ENCODE measurements at places on chromosomes 16 and 17.

DNA sequence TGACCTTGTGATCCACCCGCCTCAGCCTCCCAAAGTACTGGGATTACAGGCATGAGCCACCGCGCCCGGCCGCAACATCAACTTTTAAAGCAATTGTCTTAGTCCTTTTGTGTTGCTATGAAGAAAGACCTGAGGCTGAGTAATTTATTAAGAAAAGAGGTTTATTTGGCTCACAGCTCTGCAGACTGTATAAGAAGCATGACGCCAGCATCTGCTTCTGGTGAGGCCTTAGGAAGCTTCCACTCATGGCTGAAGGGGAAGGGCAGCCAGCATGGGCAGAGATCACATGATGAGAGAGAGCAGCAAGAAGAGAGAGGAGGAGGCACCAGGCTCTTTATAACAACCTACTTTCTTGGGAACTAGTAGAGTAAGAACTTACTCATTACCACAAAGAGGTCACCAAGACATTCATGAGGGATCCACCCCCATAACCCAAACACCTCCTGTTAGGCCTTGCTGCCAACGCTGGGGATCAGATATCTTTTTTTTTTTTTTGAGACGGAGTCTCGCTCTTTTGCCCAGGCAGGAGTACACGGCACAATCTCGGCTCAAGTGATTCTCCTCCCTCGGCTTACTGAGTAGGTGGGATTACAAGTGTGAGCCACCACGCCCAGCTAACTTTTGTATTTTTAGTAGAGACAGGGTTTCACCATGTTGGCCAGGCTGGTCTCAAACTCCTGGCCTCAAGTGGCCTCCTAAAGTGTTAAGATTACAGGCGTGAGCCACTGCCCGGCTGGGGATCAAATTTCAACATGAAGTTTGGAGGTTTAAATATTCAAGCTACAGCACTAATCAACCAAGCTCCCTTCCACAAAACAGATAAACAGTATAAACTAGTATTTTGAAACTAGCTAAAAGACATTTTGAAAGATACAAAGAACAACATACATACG, 21.4 kb upstream of the GPT2 start:
- DNase-seq, result no peak

DNA sequence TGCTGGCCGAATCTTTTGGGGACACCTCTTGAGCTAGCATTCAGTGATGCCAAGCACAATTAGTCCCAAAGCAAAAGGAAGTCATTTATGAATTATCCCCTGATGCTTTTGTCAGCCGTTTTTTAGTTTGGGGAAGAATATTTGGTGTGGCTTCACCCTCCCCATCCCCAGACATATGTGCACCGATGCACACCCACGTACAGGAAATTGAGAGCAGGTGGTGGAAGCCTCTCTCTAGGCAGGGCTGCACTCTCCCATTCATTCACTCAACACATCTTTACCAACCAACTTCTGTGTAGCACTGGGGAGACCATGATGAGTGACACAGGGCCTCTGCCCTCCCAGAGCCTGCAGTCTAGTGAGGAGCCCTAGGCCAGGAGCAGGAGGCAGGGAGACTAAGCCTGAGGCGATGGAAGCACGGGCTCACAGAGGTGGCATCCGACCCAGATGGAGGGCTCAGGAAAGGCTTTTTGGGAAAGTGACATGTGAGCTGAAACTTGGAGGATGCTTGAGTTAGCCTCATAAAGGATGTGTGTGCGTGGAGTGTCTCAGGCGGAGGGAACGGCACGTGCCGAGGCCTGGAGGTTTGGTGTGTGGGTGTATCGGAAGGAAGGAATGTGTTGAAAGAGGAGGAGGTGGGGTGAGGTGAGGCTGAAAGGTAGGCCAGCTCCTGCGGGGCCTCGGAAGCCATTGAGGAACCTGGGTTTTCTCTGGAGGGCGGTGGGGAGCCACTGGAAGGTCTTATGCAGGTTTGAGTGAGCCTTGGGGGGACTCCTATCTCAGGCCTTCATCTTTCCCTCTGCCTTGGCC, 43.8 kb downstream of the PSME3IP1 start:
- no peak for DNase-seq

- DNase-seq, result no peak
These were observed 121.5 kb downstream of the STXBP4 start for GRCh38 chr17:55090079-55090492.

DNA sequence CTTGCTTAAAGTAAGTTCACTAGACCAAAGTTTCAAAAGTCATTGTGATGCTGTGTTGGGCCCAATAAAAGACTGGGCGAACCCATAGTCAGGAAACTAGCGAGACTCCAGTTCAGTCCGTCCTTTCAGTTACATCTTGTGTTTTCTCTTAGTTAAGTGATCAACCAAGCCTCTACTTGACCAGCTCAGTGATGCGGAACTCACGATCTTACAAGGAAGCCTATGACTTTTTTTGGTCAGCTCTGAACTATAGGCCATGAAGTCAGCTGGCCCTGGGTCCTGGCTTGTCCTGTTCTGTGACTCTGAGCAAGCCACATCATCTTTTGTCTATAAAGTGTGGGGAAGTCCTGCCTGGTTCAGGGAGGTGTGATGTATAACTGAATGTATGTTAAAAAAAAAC, 21.7 kb upstream of the WSCD1 start:
- peak; percentile 9 for DNase-seq

- DNase-seq, result no peak
These were observed 90.4 kb downstream of the TMEM100 start for GRCh38 chr17:55632236-55632635.

DNA sequence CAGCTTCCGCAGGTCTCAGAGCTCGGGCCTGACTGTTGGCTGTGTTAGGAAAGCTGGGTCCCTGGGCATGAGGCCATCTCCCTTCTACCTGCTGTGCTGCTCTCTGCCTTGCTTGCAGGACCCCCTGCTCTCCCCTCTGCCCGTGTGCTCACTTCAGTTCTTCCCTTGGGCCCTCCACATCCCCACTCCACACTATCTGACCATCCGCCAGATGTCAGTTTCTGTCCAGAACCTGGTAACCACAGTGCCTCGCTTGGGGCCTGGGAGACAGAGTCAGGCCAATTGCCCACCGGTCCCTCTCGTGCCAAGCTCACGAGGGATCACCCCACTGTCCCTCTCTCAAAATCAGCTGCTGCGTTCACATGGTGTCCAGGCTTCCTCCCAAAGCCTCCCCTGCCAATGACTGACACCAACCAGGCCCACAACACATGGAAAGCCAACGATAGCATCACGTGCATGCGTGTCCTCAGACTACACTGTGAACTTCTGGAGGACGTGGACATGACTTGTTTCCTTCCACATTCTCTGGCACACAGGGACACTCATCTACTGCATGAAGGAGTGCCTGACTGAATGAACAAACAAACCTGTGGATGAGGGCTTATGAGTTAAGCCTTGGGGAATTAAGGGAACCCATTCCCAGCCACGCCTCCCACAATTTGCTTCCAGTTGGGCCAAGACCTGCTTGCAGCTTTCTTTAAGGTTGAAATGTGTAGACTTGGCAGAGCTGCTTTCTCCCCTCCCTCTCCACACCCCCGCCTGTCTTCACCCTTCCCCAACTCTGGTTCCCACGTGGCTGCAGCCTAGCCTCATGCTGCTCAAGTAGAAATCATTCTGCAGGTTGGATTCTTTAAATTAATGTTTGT, 72.5 kb upstream of the ZNF423 start:
- no peak for DNase-seq

GRCh38 chr17:80104321-80104955, 3.1 kb downstream of the GAA start:
- peak; percentile 61 for DNase-seq

DNA sequence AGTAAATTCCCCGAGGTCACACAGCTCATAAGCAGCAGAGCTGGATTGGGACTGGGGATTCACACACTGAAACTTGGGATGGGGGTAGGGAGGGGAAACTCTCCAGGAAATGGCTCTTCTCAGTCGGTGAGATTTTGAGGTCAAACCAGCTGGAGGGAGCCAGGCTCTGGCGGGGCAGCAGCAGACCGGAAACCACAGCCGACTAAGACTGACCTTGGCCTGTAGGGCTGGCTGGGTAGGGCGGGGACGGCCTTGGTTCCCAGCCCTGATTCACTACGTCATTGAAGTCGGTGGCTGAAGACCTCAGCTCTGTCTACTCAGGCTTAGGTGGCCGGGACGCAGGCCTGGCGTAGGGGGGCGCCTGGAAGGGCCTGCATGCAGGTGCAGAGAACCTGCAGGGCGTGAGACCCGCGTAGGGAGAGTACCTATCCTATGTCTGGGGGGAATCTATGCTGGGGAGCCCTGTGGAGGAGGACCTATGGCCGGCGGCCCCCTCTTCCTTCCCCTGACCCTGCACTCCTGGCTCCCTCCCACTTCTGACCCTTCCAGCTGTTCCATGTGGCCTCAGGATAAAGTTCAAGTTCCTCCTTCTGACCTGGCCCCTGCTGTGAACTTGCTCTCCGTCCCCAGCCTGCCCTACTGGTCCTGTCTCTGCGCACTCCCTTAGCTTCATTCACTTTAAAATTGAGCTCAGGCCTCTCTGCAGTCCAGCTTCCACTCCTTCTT, 11.9 kb upstream of the SLC4A1 start:
- DNase-seq, result peak; percentile 71

- DNase-seq, result no peak
These were observed 823 bp upstream of the ZNF469 start for GRCh38 chr16:88381820-88382451.

- DNase-seq, result peak; percentile 40
These were observed 58.2 kb downstream of the FTO start for GRCh38 chr16:53761962-53762703.

DNA sequence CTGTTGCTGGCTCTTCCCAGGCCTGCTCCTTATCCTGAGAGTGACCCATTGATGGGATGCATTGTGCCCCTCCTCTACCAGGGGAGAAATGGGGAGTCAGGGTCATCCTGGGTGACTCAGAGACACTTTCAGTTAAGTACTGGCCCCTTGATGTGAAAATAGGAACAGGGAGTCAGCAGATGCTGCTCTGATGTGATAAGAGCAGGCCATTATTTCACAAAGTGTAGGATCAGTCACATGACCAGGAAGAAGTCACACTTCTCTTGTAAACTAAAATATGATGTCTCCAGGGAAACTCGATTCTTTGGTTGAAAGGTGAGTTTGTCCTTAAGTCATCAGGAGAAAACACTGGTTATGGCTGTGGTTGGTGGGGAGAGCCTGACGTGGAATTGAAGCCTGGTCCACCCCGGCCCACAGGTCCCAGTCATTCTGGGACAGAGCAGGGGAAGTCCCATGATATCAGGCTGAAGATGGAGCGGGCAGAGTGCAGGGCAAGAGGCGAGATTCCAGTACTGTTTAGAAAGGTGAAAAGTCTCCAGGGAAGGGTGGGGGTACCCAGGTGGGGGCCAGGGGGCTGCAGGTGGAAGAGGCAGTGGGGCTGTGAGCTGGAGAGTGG, 88.6 kb upstream of the NLRP1 start:
- no peak for DNase-seq

DNA sequence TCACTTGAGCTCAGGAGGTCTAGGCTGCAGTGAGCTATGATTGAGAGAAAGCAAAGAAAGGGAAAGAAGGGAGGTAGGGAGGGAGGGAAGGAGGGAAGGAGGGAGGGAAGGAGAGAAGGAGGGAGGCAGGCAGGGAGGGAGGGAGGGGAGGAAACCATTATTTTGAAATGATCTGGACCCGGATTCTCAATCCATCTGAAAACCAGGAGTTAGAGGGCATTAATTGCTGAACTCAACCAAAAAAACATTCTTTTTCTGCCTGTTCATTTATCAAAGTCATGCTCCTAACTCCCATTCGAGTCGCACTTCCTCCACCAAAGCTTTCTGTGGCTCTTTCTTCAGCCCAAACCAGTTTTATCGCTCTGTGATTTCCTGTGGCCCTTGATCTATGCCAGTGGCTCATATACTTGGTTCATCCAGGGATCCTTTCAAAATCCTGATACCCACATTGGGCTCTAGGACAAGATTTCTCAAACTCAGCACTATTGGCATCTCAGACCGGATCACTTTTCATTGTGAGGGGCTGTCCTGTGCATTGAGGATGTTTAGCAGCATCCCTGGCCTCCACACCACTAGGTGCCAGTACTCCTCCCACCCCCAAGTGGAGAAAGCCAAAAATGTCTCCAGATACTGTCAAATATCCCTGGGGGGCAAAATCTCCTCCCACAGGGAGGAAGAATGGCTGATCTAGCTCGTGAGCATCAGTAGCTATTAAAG, 38.2 kb downstream of the CMTM4 start:
- no peak for DNase-seq

- no peak for DNase-seq
These were observed 593 bp downstream of the SLC38A7 start for GRCh38 chr16:58684001-58684353.

DNA sequence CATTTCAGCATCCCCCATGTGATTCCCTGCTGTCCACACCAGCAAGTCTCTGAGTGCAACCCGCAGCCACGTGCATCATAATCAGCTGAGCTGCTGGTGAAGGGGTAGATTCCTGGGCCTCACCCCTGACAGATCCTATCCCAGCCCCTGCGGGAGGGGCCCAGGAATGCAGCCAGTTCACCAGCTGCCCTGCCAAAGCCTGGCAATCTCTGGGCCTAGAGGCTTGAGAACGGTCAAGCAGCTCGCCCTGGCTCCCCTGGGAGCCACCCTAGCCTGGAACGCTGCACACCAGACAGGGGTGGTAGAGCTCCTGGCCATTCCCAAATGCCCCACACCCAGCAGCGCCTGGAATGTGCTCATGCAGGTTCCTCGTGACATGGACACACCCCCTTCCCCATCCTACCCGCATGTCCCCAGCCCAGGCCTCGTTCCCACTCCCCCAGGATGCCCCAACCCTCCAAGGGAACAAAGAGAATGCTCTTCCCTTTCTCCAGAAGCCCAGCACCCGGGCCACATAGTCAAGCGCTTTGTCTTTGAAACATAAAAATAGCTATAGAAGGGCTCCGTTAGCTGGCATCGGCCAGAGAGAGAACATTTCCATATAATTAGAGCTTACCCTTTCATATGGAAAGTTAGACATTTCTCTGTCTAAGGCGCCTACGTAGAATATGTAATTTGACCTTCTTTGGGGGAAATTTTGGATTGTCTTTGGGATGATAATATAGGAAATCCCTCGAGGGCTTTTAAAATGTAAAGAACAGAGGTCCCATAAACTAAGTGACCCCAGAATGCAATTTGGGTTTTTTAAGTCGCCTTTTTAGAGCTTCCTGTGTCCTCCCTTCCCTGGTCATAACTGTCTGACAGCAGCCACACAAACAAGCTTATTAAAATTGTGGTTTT, 3.4 kb downstream of the CEP295NL start:
- DNase-seq, result no peak

DNA sequence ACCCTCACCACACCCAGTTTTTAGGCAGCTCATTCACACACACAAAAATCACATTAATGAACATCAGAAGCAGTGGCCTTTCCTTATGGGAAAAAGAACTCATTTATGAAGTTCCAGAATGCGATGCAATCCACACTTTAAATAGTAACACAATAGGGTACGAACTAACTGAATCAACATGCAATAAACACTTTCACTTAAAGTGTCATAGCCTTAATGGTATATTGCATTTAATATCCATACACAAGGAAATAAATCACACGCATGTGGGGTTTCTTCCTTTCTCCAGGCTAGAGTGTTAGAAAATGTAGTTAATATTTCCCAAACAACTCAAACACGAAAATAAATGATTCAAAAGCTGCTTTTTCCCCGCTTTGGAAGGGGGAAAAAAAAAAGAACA, 19.7 kb downstream of the ADCY9 start:
- DNase-seq, result no peak

GRCh38 chr16:31496670-31497069, 11.5 kb downstream of the RUSF1 start:
- no peak for DNase-seq

GRCh38 chr16:3170440-3171180, 17.4 kb upstream of the OR1F1 start:
- no peak for DNase-seq

- peak; percentile 19 for DNase-seq
These were observed 633 bp upstream of the NOL3 start for GRCh38 chr16:67169642-67170167.

GRCh38 chr16:24070851-24071250, 185.3 kb upstream of the CACNG3 start:
- no peak for DNase-seq

Measured in kidney glomerular epithelial cell (primary cell).